ENCODE measurements at places on chromosomes 1 and 21. TPM values are rescaled to one million over a fixed set of nuclear protein-coding genes. Genes with fewer than 3 reads are reported as not detected.

DNA sequence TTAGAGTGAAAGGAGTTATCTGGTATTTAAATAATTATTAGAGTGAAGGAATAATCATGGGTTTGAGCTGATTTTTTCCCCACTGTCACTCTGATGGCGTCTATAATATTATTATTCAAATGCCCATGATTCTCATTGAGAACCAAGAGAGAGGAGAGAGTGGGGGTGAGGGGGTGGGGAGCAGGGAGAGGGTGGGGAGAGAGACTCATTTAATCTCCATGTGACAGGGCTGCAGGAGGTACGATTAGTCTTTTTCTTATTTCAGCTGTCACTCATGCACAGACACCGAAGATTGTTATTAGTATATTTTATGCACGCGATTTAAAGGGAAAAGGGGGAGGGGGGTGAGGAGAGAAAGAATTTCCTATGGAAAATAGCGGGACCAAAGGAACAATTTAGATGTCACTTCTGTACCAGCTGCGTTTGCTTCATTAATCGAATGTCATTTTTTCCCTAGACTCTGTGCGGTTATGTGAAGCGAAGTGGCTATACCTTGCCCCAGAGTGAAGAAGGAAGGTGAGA lies 19.9 kb downstream of the PLXNA2 start:
- DNase-seq: no peak

DNA sequence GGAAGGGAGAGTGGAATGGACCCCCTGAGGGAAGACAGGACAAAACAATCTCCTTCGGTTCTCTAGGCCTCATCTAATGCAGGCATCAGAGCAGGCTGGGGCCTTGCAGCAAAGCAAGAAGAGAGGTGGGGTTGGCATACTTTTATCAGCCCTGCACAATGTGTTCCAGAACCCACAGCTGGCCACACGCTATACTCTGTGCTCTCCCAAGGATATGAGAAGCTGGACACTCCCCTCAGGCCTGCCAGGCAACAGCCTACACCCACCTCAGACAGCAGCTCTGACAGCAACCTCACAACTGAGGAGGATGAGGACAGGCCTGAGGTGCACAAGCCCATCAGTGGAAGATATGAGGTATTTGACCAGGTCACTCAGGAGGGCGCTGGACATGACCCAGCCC lies 27.3 kb downstream of the LY9 start:
- DNase-seq: no peak

DSCAM gene
- not detected for total RNA-seq

GRCh38 chr1:42960566-42961311 lies 2.1 kb upstream of the SLC2A1 start:
- no peak for DNase-seq

SPRR2B gene
- not detected for total RNA-seq

- DNase-seq: no peak
Observed at GRCh38 chr1:246302711-246303317, 204.3 kb downstream of the SMYD3 start.

DNA sequence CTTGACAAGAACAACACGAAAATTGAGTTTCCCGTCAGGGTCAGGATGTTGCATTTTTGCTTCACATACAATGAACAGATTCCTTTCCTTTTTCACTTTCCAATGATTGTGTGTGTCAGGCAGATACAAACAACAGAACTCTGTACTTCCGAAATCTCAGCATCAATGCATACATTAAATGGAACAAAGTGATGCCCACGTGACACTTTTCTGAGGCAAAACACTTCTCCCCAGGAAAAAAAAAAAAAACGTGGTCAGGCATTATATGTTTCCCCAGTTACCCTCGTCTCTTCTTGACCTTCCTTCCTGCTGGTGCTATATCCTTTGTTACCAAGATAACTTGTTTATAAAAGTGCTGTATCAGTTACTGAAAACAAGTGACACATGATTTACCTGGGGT lies 181.8 kb downstream of the ZNF281 start:
- DNase-seq: no peak

- no peak for DNase-seq
Observed at GRCh38 chr1:64912191-64912590, 54.2 kb downstream of the JAK1 start.

- no peak for DNase-seq
Observed at GRCh38 chr21:29582855-29583254, 284.1 kb downstream of the BACH1 start.

DNA sequence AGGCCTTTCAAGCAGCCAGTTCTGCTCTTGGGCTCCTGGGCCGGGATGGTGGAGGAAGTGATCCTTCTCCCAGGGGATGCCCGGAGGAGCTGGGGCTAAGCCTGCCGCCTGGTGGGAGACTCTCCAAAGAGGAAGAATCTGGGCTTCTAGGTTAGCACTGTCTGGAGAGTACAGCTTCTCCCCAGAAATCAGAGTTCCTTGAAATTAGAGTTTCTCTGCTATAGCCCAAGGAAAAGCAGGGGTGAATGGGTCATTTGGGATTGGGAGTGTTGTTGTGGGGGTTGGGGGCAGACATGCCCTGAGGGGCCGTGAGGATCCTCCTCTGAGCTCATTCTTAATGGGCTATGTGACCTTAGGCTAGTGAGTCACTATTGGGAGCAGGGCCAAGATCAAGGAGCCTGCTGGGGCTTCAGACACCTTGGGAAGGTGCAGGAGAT lies 6.5 kb downstream of the LGR6 start:
- DNase-seq: no peak

PRDM16 gene
- total RNA-seq: 12.8 TPM

DNA sequence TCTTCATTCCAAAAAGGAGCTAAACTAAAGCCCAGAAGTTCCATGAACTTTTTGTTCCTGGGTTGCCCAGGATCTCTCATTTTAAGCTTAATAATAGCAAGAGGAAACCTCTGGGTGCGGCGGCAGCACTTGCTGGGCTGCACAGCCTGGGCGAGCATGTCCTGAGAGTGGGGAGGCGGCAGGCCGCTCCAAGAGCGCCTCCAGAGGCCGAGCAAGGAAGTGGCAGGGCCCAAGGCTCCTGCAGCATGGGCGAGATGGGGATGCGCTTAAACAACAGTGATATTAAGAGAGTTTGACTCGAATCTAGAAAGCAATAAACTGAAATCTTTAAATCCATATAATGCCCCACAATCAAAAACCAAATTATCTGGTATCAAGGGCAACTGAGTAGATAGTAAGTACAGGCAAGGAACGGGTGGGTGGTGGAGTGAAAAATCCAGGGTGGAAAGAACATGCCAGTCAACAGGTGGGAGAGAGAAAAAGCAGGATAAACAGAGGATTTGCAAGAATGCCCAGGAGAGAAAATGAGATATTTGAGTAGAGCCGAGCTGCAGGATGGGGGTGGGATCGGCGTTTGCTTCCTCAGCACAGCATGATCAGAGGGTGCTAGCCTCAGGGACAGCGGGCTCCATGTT lies 14.1 kb upstream of the TNR start:
- DNase-seq: no peak

DNA sequence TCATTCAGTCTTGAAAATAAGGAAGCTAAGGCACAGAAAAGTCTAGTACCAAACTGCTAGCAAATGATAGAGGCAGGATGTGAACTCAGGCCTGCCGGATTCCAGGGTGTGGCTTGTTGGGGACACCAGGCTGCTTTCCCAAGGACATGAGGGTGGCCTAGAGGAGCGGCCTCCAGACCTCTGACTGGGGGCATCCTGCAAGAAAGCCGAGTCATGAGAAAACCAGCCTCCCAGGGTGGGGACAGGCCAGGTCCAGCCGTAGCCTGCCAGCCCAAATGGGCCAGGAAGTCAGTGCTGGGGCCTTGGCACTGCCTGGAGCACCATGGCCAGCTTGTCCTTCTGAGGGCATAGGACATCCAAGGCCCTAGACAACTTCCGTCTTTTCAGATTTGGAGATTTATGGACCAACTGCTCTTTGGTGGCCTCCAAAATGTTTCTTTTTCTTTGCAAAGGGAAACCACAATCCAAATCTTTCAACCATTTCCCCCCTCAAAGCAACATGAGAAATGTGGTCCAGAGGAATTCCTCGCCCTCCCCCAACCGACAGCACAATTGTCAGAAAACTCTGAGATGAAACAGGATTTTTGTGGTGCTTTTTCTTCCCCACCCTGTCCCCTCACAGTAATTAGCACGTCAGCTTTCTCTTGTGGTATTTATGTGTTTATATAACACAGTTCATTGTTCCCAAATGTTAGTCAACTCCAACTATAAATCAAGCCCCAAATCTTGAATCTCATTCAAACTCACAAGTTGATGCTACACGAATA lies 212.3 kb downstream of the KAZN start:
- DNase-seq: no peak

GRCh38 chr1:226360106-226360746 lies 47.7 kb downstream of the PARP1 start:
- no peak for DNase-seq

- no peak for DNase-seq
Observed at GRCh38 chr21:42541618-42542017, 28.0 kb downstream of the SLC37A1 start.

GRCh38 chr1:226535666-226536065 lies 12.9 kb upstream of the STUM start:
- no peak for DNase-seq

GRCh38 chr1:7421471-7422075 lies 349.5 kb upstream of the VAMP3 start:
- DNase-seq: no peak

SHE gene
- 11.3 TPM for total RNA-seq

DNA sequence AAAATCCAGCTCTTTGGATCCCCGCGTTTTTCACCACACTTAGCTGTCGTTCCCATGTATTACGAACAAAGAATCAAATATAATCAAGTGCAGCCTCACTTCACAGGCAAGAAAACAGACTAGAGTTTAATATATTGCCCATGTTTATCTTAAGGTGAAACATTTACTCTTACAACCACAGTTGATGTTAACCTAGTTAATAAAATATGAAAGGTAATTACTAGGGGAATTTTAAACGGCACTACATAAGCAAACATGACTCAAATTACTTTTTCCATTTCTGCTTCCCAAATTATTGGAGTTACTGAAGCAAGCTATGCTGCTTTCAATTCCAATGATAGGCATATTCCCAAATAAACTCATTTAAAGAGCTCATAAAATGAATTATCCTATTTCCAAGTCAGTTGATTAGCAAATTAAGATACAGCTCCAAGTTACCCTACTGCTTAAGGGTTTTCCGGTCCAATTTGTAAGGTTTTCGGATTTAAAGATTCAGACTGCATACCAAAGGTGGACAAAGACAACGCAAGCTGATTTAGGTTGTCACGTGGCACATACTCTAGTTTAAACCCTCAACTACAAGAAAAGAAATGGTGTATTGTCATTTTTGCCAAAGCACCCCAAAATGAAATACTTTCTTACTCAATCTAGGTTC lies 5.9 kb downstream of the COX20 start:
- DNase-seq: no peak

CYP4Z1 gene
- total RNA-seq: 0.97 TPM

All from Right ventricle myocardium inferior (tissue), 1 donor.